Activated CD4-positive, alpha-beta T cell treated with anti-CD3 and anti-CD28 coated beads, Interleukin-2, amount 50 U/mL, for 4 hours (primary cell): ENCODE measurements at places on chromosomes 12 and 14.
A peak's percentile ranks its signal among the peaks of the same experiment; 100 is the strongest.

- no peak for DNase-seq
Observed at GRCh38 chr14:99189201-99189801, 82.7 kb downstream of the BCL11B start.

DNA sequence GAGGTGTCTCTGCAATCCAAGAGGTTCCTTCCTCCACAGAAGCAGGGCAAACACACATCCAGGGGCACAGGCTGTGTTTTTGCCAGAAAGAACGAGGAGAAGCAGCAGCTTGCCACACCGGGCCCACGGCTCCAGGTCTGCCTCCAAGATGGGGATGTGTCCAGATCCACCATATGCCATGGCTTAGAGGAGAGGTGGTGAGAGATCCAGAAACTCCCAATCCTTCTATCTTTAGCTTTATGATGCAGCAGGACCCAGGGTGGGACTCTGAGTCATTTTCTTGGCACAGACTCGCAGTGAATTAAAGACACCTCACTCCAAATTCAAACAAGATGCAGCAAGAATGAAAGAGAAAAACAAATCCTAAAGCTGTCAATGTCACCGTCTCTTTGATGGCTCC, 481.4 kb upstream of the TMEM132C start:
- no peak for DNase-seq

DNA sequence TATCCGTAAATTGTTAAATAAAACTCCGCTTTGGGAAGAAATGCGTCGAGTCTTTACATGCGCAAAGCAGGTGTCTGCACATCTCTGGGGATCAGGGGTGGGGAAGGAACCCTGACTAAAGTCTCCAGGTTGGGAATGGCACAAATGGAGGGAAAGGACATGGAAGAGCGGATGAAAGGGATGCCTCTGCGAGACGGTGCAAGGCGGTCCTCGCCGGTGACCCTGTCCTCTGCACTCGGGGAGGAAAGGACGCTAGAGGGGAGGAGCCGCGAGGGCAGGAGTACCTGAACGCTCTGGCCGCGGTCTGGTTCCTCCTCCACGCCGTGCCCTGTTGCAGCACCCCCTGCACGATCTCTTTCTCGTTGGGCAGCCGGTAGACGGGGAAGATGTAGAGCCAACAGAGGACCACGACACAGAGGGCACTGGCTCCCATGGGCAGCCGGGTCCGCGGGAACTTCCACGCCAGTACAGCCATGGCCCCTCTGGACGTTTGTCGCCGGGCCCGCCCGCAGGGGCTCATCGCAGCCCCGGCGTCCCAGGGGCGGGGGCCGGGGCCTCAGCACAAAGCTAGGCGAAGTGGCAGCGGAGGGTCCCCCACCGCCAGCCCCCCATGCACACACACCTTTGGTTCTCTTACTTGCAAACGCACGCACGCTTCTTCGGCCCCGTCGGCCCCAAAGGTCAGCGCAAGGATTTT, 646 bp downstream of the ST8SIA1 start:
- DNase-seq, result no peak

DNA sequence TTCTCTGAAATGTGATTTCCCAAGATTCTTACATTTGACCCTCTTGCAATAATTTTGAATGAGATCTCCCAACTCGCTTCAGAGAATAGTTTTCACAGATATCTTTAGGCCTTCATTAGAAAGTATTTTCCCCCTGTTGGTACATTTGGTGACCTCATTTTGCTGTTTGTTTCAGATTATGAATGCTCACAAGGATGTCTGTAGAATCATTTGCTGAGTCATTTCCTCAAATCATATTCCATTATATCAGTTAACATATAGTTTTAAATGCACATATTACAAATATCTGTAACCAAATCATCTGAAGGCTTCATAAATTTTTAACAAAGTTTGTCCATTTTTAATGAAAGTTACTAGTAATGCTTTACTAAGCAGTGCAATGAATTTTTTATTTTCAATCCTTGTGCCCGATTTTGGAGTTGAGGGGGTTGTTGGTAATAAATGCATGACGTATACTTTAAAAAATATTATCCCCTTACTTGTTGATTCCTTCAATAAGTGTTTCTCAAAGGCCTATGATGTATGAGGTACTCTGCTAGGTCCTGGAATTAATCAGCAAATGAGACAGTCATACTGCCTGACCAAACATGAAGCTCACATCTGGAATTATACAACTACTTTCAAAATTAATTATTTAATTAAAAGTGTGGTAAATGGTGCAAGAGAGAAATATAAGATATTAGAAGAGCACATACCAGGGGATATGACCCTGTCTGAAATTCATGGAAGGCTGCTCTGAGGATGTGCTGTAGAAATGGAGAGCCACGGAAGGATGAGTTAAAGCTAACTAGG, 126.9 kb upstream of the RAP1B start:
- DNase-seq, result no peak

DNA sequence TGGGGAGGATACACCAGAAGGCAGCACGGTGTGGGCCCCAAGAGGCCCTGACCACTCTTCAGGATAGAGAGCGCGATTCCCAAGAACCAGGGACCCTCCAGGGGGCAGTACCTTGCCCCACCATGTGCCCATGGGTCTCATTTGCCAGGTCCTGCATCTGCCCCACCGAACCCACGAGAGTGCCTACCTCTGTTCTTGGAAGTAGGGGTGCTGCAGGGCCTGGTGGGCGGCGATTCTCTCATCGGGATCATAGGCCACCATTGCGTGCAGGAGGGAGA, 72.7 kb downstream of the MOK start:
- no peak for DNase-seq

DNA sequence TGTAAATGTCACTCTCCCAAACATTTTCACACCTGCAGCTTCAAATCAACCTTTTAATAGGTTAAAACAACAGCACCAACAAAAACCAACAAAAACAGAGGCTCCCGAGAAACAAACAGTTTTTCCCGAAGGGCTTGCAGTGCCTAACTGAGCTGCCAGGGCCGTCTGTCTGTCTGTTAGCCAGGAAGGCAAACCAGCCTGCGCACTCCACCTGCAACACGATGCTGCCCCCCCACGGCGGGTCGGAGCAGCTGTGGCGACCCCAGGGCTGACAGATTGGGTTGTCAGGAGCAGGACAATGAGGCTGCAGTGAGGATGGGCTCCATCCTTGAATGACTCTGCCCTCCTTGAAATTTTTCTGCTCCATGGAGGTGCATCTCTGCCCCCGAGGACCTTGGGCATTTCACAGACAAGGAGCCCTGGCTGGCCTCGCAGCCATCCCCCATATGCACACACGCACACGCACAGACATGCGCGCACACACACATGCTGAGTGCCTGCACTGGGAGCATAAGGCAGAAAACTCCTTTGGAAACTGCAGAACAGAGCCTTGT, 2.6 kb downstream of the RTL1 start:
- no peak for DNase-seq

DNA sequence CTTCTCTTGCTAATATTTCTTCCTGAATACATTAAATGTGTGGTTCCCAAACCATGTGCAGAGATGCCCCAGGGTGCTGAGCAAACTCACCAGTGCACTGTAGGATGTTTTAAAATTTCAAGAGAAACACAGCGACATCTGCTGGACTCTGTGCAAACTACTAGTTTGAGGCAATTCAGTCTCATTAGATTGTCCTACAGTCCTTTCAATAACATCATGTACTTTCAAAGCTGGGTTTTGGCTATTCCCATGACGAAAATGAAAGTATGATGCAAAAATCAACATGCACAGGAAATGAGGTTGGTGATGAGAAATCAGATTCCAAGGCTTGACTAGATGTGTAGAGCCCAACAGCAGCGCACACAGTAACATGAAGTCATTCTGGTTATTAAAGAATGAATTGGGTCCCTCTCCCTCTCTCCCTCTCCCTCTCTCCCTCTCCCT, 66.3 kb downstream of the CLIP1 start:
- DNase-seq, result peak; percentile 45

- no peak for DNase-seq
Observed at GRCh38 chr12:495466-495865, 35.7 kb downstream of the B4GALNT3 start.

DNA sequence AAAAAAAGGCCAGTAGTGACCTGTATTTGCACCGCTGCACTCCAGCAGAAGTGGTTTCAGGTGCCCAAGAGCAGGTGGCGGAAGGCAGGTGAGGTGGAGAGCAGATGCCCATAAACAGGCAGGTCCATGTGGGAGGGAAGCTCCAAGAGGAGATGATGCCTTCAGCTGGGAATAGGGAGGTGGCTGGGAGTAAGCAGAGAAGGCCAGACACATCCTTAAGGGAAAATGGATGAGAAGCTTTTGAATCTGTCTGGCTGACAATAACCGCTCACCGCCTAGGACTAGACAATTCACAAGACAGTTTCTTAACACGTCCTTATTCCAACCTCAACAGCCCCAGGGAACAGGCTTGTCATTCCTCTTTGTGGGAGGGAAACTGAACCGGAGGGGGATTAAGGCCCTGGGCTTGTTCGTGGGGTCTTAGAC, 43.9 kb upstream of the PLEKHG6 start:
- DNase-seq, result no peak
